ENCODE measurements at places on chromosomes 6 and 20.
A peak's percentile ranks its signal among the peaks of the same experiment; 100 is the strongest.

DNA sequence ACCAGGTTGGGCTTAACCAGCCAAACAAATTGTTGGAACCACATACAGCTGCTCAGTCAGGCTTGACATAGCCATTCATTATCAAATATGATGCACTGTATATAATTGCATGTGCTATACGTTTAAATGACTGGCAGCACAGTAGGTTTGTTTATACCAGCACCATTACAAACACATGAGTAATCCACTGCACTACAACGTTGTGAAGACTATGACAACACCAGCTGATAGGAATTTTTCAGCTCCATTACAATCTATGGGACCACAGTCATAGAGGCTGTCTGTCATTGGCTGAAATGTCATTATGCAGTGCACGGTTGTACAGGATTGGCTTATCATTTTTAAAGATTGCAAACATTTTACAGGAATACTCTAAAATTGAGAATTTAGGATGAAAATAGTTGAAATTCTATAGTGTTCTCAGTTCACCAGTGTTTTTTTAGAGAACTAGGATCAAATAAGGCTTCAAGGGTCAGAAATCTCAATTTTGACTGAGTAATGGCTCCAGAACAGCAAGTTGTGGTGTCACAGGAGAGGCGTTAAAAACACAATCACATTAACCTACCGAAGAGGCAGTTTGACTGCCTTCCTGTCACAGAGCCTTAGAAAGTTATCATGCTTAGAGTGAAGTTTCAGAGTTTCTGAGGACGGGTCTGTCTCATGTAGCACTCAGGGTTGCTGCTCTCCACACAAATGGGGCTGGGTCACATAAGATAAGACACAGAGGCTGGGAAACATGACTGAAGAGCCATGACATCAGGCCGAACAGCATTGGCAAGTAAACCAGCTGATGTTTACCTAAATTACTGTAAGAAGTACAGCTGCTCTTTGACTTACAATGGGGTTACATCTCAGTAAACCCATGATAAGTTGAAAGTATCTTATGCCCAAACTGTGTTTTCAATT, 60.7 kb upstream of the SMLR1 start:
- DNase-seq: no peak

- no peak for DNase-seq
These were observed 58.4 kb downstream of the HIVEP2 start for GRCh38 chr6:142886431-142887170.

GRCh38 chr6:54847799-54848597, 1.4 kb downstream of the FAM83B start:
- no peak for DNase-seq

- no peak for DNase-seq
These were observed 17.4 kb upstream of the AKAP7 start for GRCh38 chr6:131117878-131118277.

DNA sequence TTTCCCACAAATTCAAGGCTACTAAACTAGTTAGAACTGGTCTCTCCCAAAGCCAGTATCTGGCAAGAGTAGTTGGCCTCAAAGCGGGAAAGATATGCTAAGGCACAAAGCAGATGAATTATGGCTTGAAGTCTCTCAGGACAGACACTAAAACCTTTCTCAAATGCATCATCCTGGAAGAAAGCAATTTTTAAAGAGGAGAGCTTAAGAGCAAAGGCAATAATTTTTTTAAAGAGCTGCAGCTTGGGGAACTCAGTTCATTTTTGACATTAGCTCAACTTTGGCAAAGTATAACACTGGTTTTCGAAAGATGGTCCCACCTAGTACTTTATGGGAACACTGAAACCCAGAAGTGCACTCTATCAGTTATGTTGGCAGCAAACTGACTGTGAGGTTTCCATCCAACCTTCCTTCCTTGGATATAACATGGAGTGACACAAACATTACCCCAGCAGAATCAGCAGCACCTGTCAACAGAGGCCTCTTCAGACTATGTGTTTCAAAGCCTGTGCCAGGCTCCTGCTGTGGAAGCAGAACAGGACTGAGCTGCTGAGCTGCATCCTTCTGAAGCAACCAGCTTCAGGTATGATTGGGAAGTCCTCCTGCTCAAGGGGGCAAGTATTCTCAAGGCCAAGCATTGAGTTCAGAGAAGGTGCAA, 852.3 kb upstream of the HS3ST5 start:
- no peak for DNase-seq

DNA sequence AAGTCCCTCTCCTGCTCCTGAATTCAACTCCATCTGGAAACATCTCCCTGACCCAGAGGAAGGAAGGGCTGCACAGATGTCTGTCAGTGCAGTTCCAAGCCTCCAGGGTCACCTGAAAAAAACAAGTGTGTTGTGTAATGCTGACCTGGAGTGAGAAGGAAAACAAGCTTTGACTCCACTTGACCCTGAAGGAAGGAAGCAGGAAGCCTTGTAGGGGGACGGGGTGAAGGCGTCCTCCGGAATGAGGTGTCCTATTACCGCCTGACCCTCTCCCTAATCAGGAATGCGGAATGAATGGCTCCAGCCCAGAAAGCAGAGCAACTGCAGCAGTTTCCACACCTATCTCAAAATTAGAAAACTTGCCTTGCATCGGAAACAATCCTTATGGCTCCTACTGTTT, 13.9 kb upstream of the ADGRF5 start:
- DNase-seq: no peak

DNA sequence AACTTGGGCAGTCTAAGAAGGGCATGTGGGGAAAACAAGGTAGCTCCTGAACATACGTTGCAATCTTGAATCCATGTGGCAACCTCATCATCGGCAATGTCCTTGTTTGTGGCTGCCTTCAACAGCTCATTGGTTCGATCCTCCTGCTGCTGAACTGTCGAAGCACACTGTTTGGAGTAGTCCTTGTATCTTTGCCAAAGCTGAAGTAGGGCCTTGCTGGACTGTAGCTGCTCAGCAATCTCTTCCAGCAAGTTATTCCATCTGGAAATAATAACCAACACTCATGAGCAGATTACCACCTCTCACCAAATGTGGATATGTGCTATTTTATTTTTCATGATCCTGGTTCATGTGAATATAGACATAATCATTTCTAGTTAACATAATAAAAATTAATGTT, 413.3 kb downstream of the ESR1 start:
- no peak for DNase-seq

- no peak for DNase-seq
These were observed 223.4 kb upstream of the TAB2 start for GRCh38 chr6:149094156-149094555.

DNA sequence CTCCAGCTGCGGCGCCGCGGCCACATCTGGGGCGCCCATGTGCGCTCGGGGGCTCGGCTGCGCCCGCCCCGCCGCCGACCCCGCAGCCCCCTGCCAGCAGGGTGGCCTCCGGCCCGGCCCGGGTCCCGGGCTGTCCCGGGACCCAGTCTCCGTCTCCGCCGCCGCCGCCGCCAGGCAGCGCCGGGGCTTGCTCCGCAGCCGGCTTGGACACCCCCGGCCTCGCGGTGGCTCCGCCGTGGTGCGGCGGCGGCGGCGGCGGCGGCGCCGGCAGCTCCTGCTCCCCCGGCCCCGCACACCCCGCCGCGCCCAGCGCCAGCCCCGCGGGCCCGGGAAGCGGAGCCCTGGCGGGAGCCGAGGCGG, 219 bp downstream of the ISM1 start:
- DNase-seq: no peak

DNA sequence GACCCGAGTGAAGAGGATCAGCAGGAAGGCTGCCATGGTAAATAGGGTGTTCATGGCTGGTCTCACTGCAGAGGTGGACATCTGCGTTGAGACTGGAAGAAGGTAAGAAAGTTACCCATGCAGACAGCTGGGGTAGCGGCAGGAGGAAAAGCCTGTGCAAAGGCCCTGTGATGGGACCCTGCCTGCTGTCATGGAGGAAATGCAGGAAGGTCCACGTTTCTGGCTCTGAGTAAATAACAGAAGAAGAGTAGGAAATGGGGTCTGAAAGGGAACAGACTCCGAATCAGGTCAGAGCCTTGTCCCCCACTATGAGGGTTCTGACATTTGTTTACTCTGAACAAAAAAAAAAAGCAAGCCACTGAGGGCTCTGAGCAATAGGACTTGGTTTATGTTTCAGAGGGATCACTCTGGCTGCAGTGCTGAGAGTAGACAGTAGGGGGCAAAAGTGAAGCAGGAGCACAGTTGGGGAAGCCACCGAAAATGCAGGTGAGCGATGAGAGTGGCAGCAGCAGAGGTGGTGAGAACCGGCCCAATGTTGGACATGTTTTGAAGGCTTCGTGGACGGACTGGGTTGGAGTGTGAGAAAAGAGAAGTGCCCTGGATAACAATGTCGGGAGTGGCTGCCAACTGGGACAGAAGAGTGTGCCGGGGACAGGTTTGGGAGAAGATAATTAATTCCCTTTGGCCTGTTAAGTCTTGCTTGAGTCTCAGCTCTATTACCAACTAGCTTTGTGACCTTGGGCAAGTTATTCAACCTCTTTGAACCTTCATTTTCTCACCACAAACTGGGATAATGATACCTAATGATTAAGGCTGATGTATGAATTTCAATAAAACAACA, 57.9 kb upstream of the MAP7 start:
- DNase-seq: peak; percentile 87

DNA sequence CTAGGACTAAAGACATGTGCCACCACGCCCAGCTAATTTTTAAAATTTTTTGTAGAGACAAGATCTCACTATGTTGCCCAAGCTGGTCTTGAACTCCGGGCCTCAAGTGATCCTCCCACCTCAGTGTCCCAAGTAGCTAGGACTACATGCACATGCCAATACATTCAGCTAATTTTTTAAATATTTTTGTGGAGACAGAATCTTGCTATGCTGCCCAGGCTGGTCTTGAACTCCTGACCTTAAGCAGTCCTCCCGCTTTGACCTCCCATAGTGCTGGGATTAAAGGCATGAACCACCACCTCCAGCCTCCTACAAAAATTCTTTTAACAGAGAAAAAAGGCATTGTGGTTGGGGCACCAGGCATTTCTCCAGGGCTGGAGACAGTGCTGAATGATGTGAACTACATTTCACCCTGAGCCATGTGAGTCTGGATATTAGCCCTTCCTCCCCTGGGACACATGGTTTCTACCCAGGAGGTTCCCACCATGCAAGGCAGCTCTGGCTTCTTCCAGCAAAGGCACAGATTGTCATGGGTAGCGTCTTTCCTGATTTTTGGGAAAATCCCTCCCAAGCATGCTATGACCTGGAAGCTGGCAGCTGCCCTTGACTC, 36.3 kb upstream of the CMTR1 start:
- no peak for DNase-seq

- no peak for DNase-seq
These were observed 37.3 kb downstream of the ADGRG6 start for GRCh38 chr6:142339113-142339512.

- DNase-seq: no peak
These were observed 222.4 kb downstream of the UNC5CL start for GRCh38 chr6:40816601-40817000.

DNA sequence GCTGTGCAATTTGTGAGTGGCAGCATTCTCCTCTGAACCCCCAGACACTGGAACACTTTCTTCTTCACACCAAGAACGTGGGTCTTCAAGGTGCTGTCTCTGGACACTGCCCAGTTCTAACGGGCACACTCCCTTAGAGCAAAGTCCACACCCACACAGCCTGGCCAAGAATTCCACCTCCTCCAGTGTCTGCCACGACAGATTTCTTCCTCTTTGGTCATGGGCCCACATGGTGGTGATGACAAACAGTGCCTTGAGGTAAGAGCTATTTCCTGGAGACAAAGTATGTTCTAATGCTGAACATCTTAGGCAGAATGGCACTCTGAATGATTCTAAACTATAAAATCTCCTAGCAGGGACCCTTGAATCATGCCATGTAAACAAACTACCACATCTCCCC, 25.5 kb upstream of the SSTR4 start:
- no peak for DNase-seq

- no peak for DNase-seq
These were observed 109.7 kb downstream of the GJA10 start for GRCh38 chr6:90003941-90004340.

GRCh38 chr6:167879612-167880011, 52.9 kb downstream of the AFDN start:
- DNase-seq: no peak

- no peak for DNase-seq
These were observed 14.9 kb upstream of the SLC22A16 start for GRCh38 chr6:110491299-110491643.

DNA sequence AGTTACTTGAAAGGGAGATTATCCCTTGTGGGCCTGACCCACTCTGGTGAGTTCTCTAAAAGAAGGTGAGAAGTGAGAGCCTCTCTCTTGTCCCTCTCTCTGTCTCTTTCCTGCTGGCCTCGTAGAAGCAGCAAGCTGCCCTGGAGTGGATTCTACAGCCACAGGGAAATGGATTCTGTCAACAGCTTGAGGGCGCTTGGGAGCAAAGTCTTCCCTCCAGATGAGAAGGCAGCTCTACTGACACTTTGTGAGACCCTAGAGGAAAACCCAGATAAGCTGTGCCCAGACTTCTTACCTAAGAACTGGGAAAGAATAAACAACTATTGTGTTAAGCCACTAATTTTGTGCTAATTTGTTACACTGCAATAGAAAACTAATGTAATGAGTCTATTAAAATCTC, 39.9 kb downstream of the ANKRD60 start:
- no peak for DNase-seq

DNA sequence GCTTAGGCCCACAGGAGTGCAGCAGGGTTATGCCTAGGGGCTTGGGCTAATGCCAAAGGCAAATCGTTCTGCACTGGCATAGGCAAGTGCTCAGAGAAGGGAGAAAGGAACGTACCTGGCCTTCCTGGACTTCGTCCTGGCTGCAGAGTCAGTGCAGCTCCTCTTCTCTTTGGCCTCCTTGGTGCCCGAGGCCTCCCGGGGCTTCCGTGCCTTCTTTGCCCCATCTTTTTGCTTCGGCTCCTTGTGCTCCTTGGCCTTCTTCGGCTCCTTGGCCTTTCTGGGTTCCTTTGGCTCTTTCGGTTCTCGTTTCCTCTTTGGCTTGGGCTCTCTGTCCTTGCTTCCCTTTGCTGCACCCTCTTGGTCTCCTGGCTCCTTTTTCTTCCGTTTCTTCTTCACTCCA, 85.2 kb downstream of the CHD6 start:
- DNase-seq: no peak

DNA sequence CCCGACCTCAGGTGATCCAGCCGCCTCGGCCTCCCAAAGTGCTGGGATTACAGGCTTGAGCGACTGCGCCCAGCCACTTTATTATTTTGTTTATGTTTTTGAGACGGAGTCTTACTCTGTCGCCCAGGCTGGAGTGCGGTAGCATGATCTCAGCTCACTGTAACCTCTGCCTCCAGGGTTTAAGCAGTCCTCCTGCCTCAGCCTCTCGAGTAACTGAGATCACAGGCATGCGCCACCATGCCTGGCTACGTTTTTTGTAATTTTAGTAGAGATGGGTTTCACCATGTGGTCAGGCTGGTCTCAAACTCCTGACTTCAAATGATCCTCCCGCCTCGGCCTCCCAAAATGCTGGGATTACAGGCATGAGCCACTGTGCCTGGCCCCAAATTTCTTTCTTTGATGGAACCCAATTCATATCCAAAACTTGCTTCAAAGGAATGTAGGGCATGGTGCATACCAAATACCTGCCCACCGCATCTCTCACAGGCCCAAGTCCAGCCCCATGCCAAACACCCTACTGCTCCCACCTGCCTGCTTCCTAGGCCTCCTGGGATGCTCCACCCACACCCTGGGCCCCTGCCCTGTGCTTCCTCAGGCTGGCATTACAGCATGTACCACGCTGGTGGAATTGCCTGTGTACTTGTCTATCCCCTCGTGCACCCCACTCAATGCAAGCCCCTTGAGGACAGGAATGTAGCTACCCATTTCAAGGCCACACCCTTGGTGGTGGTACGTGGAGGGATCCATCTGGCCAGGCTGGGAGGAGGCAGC, 4.9 kb upstream of the HMGA1 start:
- no peak for DNase-seq

GRCh38 chr6:111354758-111355555, 128.1 kb downstream of the REV3L start:
- DNase-seq: no peak
